ENCODE measurements at places on chromosomes 13 and 19.

GRCh38 chr13:95236774-95237173, 64.5 kb downstream of the ABCC4 start:
- no peak for DNase-seq

GRCh38 chr13:26914148-26914547, 153.6 kb upstream of the GPR12 start:
- no peak for DNase-seq

DNA sequence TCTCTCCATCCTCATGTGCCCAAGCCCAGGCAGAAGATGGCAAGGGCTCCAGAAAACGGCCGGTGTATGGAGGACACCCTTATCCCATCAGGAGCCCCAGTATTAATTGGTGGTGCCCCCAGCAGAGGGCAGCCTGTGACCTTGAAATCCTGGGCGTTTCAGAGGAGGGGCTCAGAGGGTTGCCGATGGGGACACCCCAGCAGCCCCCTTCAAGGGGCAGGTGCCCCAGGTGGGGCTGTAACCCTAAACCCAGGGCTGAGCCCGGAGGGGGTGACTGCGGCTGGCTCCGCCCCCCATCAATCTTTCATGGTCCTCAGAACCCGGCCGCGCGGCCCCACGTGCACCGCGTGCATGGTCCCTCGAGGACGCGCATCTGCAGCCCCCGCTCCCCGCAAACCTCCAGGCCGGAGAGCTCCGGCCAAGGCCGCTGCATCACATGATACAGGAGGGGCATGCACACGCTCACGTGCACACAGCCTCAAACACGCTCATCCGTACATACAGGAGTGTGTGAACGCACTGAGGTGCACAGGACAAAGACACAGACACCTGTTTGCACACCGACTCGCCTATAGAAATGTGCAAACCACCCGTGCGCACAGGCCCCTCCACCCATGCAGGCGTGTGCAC, 949 bp downstream of the RAB3A start:
- DNase-seq = peak; percentile 84

GRCh38 chr19:18384775-18385174, 1.2 kb upstream of the GDF15 start:
- DNase-seq = no peak

GRCh38 chr13:40635315-40635995, 31.0 kb downstream of the FOXO1 start:
- DNase-seq = no peak

- no peak for DNase-seq
Observed at GRCh38 chr13:111345682-111346081, 25.2 kb downstream of the TEX29 start.

DNA sequence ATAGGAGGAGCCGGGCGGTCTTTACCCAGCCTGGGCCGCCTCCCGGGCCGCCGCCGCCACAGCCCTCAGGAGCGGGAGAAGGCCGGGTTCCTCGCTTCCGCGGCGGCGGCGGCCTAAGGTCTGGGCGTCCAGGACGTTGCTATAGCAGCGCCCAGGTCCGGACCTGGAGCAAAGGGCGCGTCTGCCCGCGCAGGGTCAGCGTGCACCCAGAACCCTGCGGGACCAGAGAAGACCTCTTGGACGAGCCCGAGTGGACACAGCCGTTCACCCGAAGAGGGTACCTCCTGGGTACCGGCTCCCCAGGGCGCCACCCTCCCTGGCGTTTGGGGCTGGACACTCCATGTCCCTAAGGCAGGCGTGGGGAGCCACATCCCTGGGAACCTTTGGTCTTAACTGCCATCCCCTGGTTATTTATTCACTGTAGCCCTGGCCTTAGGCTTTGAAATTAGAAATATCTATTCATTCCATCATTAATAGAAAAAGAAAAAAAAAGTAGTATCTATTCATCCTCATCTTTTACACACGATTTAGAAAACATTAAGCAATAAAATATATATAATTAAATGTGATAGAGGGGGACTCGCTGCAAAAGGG, 2.4 kb downstream of the DZIP1 start:
- peak; percentile 87 for DNase-seq

DNA sequence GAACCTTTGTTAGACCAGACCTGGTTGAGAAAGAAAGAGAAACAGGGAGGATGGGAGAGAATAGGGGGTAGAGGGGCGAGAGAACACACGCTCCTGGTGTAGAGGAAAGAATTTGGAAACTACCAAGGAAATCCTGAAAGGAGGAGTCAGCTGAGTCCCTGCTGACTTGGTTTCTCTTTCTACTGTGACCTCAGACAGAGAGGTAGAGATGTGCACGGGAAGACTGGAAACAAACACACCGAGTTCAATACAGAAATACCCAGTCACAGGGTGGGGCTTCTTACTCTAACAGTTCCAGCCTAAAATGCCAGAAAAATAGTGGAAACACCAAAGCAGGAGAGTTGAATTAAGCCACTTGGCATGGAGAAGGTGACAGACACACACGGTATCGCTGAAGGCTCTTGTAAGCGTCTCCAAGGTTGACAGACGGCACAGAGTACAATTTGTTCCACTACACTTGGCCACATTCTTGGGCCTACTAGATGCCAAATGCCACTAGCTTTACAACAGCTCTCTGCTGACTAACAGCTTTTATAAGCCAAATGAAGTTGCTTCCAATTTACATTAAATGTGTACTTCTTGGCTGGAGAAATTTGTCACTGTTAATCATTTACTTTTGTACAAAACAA, 28.1 kb downstream of the LATS2 start:
- no peak for DNase-seq

DNA sequence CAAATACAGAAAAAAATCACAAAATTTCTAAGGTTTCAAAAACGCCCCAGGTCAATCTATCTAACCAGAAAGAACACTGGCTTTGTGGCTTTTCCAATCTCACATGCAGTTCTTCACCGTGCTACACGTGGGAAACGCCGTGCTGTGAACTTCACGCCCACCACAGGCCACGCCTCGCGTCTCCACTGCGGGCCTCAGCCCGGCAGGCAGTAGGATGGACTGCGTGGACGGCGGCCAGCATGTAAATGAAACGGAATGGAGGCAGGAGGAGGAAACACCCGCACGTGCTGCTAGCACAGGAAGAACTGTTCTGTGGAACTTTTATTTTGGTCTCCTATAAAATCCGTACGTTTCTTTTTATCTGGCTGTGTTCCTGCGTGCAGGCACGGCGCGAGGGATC, 23.8 kb downstream of the ZNF787 start:
- DNase-seq = no peak

GRCh38 chr13:73397496-73398305, 338.9 kb downstream of the KLF5 start:
- DNase-seq = no peak

DNA sequence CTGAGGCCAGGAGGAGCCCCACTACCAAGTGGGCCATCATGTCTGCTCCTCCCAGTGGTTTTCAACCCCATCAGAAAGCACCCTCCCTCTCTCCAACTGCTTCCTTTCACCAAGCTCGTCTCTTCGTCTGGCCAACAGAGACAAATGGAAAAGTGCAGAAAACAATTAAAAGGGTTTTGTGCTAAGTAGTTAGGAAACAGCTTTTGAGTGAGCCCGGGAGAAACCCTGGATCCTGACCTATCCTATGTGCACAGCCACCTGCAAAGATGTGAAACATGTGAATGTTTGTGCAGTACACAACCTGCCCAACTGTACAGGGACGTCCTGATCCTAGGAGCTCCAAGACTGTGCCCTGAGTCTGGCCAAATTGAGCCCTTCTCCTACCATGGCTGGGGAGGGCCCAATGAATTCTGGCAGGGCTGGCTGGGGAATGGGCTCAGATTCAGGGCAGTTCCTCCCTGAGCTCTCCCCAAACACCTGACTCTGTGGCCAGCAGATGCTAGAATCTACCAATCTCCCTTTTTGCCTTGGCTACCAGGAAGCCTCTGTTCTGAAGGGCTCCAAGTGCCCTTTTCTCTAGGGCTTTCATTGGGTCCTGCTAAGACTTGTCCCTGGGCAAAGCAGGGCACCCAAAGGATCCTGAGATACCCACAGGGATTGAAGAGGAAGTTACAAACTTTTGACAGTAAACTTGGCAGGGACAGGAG, 7.9 kb downstream of the TLE5 start:
- no peak for DNase-seq

DNA sequence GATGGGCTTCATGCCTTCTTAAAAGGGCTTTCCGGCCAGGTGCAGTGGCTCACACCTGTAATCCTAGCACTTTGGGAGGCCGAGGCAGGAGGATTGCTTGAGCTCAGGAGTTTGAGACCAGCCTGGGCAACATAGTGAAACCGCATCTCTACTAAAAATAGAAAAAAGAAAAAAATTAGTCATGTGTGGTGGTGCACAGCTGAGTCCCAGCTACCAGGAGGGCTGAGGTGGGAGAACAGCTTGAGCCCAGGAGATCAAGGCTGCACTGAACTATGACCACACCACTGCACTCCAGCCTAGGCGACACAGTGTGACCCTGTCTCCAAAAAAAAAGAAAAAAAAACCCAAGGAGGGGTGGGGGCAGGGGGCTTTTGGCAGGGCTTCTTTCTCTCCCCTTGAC, 7.2 kb downstream of the CARS2 start:
- DNase-seq = no peak

GRCh38 chr19:17105556-17105955, 30.0 kb downstream of the MYO9B start:
- DNase-seq = no peak

GRCh38 chr13:112828082-112828699, 138.4 kb downstream of the ATP11A start:
- DNase-seq = peak; percentile 28

DNA sequence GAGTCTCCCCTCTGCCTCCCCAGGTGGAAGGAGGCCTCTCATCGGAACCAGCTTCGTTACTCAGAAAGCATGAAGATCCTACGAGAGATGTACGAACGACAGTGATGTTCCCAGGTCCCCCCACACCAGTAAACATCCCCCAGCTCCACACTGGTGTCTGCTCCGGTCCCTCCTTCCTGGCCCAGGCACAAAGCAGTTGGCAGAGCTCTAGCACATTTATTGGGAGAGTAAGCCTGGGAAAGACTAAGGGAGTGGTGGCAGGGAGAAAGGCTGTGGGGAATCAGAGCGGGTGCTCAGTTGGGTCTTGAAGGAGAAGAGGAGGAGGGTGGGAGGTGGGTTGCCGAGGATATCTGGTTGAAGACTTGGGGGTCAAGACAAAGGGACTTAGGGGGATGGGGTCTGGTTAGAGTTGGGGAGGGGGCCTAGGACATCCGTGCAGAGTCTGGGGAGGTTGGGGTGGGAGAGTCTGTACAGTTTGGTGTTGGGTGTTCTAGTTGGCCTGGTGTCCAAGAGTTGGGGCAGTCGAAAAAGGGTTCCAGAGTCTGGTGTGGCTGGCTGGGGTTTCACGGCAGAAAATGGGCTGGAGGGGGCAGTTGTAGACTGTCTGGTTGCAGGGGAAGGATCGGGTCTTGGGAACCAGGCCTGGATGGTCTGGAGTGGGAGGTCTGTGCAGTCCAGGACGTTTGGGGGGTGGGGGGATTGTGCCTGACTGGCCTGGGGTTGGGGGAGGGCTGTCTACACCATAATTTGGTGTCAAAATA, 2.3 kb downstream of the HSPB6 start:
- no peak for DNase-seq

GRCh38 chr13:90696254-90696653, 651.2 kb upstream of the MIR17HG start:
- DNase-seq = no peak

DNA sequence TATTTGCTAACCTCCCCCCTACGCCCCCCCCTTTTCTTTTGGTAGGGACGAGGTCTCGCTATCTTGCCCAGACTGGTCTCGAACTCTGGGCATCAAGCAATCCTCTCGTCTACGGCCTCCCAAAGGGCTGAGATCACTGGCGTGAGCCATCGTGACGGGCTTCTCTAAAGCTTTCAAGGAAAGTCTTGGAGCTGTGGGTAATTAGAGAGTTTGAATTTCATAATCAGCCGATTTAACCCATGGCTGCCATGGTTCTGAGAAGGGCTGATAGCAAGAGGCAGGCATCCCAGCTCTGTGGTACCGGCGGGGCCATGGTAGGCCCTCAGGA, 679 bp upstream of the ABHD8 start:
- DNase-seq = no peak

- peak; percentile 96 for DNase-seq
Observed at GRCh38 chr19:50311723-50312635, 17.2 kb downstream of the KCNC3 start.

DNA sequence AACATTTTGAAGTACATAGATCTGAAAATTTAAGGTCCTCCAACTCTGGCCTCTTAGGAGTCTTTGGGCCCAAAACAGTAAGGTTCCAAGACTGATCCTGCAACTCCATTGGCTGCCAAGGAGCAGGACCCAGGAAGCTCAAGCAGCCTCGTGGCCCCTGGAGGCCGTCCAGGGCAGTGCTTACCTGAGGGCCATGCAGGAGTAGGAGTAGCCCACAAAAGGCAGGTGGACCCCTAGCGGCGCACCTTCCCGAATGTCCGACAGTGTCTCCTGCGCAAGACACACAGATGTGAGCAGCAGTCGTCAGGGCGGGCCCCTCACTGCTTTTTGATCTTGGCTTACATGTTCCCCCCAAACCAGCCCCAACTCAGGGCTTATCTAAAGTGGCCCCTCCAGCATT, 5.7 kb upstream of the SIX5 start:
- DNase-seq = peak; percentile 95

GRCh38 chr19:33134571-33135041, 2.7 kb downstream of the WDR88 start:
- peak; percentile 71 for DNase-seq

GRCh38 chr13:61180234-61180633, 235.4 kb downstream of the PCDH20 start:
- DNase-seq = peak; percentile 36

- no peak for DNase-seq
Observed at GRCh38 chr19:570251-570686, 2.1 kb upstream of the BSG start.

DNA sequence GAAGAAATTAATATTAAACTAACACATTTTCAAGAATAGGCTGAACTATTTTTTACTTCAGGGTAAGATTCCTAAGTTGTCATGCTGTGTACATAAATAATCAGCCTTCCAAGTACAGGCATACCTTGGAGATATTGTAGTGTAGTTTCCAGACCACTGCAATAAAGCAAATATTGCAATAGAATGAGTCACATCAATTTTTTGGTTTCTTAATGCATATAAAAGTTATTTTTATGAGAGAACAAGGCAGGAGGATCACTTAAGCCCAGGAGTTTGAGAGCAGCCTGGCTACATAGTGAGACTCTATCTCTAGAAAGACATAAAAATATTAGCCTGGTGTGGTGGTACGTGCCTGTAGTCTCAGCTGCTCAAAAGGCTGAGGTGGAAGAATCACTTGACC, 511.5 kb downstream of the UQCRFS1 start:
- no peak for DNase-seq

GRCh38 chr13:83980331-83980730, 98.1 kb upstream of the SLITRK1 start:
- DNase-seq = peak; percentile 29
